ENCODE measurements at places on chromosomes 13 and 19.

DNA sequence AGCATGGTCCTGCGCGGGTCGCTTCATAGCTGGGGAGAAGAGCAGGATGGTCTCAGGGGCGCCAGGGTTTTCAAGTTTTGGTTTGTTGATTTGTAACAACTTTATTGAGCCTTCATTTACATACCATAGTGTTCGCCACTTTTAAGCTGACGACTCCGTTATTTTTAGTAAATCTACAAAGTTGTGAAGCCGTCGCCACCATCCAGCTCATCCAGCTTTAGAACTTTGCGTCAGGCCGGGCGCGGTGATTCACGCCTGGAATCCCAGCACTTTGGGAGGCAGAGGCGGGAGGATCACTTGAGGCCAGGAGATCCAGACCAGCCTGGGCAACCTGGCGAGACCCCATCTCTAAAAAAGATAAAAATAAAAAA, 404 bp downstream of the C19orf44 start:
- no peak for DNase-seq

DNA sequence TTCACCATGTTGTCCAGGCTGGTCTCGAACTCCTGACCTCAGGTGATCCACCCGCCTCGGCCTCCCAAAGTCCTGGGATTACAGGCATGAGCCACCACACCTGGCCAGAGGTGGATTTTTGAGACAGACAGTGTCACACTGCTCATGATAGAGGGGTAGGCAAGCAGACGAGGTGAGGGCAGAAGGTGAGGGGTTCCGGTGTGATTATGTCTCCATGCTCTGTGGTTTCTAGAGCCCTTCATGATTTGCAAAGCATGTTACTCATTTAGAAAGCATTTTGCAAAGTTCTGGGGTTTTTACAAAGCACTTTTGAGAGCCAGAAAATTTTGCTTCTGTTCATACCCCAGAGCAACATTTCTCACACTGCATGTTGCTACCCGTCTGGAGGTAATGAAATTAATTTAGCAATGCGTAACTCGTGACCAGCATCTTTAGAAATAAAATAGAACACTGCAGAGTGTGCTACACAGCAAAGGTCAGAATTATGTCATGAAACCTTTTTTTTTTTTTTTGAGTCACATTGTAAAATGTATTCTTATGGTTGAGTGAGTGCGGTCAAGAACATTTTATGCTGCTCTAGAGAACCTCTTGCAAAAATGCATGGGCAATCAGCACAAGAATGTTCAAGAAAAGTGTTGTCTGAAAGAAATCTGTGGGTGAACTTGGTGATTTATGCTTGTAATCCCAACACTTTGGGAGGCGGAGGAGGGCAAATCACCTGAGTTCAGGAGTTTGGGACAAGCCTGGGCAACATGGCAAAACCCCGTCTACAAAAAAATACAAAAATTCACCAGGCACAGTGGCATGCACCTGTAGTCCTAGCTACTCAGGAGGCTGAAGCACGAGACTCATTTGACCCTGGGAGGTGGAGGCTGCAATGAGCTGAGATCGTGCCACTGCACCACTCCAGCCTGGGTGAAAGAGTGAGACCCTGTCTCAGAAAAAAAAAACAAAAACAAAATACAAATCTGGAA, 58.0 kb downstream of the MAP4K1 start:
- no peak for DNase-seq

DNA sequence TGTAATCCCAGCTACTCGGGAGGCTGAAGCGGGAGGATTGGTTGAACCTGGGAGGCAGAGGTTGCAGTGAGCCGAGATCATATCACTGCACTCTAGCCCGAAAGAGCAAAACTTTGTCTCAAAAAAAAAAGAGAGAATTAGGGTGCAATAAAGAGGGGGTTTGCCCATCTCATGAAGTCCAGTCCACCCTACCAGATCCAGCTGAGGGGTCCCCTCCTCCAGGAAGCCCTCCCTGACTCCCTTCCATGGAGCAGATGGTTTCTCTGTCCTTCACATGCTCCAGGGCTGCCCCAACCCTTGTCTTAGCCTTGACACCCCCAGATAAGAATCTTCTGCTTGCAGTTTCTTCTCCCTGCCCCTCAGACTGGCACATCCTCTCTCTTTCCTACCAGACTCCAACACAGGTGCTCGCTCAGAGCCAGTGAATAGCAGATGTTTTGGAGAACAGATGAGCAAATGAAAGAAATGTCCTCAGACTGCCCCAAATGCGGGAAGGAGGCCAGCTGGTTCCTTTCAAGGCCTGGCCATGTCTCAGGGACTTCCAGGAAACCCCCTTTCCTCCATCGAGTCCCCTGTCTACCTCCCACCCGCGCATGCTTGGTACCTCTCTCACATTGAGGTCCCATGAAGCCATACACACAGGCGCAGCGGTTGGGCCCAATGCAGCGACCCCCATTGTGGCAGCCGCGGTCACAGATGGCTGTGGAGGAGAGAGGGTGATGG, 5.0 kb downstream of the FBN3 start:
- DNase-seq: no peak

DNA sequence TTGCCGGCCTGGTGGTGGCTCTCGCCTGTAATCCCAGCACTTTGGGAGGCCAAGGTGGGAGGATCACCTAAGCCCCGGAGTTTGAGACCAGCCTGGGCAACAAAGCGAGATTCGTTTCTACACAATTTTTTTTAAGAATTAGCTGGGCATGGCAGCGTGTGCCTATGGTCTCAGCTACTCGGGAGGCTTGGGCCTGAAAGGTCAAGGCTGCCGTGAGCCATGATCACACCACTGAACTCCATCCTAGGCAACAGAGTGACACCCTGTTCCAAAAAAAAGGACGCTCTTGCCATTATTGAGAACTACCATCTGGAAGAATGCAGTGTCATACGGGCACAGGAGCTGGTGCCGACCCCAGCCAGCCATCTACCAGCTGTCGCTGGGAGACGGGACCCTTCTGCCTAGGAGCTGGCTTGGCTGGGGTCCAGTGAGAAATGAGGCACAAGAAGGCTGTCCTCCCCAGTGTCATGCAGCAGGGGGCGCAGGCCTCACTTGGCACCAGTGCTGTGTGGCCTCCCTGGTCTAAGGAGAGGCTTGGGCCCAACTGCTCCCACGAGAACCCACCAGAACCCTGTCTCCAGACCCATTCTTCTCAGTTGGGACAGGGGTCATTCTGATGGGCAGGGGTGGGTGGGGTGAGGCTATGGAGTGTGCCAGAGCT, 12.2 kb upstream of the RELB start:
- DNase-seq: no peak

DNA sequence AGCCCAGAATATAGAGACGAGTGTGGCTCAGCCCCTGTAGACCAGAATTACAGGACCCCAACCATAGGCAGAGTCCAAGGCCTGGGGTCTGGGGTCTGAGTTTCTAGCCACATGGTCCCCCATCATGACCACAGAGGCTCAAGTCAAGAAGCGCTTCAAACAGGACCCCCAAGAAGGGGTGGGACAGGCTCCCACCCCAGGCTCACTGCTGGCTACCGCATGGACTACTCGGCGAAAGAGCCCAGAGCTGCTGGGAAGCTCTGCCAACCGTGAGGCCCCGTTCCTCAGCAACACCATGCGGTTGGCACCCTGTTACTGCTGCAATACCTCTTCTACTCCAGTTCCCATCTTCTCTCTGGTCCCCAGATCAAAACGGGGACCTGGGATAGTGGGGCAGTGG, 254.8 kb downstream of the TEX29 start:
- no peak for DNase-seq

DNA sequence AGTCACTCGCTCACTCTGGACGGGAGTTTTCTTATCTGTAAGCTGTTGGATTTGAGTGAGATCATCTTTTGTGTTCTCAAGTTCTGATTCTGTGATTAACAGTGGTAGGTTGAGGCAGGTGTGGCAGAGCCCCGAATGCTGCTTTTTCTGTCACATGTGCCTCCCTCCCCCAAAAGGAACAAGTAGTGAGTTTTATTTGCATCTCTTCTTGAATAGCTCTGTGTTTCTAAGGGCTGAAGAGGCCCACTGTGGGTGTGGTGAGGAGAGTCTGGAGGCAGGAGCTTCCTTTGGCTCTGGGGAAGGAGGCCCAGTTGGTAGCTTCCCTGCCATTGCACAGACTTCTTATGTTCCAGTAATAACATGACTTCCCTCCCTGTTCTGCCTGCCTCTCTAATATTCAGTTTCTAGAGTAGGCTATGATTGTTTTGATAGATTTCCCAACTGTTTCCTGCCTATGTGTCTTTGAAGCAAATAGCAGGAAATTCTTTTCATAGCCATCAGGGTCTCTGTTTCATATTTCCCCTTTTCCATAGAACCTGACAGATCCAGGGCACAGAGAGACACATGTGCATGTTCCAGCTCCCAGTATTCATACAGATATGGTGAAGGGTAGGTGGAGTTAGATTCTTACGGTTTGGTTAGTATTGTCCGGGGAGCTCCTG, 23.9 kb upstream of the CXCL17 start:
- DNase-seq: no peak

- DNase-seq: no peak
Observed at GRCh38 chr13:38042771-38043170, 173.2 kb upstream of the TRPC4 start.

DNA sequence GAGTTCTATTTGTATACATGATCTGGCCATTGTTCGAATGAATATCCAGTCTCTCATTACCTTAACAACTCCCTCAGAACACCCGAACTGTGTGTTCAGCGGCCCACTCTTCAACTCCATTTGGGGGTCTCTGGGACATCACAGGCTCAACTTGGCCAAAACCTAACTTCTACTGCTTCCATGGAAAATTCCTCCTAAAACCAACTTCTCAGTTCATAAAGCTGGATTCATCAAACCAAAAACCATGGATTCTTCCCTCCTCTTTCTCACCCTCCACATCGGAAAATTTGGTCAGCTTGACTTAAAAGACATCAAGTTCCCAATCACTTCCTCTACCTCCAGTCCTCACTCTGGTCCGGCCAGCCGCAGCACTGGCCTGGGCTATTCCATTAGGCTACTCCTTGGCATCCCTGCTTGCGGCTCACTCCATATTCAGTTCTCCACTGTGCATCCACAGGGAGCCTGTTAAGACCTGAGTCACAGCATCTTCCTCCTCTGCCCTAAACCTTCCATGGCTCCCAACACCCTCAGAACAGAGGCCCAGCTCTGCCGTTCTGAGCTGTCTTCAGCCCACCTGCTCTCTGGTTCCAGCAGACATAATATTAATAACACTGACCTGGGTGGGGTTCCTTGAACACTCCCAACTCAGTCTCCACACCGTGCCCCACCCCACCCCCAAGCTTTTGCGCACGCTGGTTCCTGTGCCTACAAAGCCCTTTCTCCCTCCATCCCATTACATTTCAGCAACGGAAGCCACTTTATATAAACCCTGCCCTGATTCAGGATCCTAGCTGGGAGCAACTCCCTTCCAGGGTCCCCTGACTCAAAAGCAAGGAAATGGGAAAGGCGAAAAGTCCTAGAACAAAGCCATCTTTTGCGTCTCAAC, 1.1 kb downstream of the ZNF792 start:
- DNase-seq: no peak

DNA sequence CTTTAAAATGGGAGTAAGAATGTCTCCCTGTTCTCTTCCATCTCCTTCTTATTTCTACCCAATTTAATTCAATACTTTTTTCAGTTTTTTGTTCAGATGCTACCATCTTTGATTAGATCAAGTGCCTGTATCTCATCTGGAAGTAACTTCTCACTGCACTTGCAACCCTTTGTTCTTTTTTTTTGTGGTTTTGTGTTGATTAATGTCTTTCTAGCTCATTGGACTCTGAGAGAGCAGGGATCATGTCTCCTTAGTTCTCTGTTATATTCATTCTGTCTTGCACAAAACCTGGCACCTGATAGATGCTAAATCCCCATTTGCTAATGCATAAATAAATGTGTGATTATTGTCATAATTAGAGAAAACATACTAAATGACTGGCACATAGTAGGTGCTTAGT, 834 bp upstream of the ITGBL1 start:
- no peak for DNase-seq

GRCh38 chr13:110706570-110707372, 855 bp upstream of the CARS2 start:
- DNase-seq: no peak

- no peak for DNase-seq
Observed at GRCh38 chr19:51120160-51120559, 4.5 kb upstream of the SIGLEC9 start.

- no peak for DNase-seq
Observed at GRCh38 chr13:75145927-75146326, 336.0 kb downstream of the TBC1D4 start.

GRCh38 chr19:30557212-30557611, 185.0 kb downstream of the ZNF536 start:
- DNase-seq: no peak

DNA sequence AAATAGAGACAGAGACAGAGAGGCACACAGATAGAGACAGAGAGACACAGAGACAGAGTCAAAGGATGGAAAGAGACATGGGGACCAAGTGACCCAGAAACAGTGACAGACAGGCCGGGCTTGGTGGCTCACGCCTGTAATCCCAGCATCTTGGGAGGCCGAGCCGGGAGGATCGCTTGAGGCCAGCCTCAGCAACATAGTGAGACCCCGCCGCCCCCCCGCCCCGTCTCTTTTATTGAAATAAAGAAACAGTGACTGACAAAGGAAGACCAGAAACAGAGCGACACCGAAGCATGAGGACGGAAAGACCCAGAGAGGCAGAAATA, 848 bp upstream of the NECTIN2 start:
- DNase-seq: no peak

- no peak for DNase-seq
Observed at GRCh38 chr19:9671655-9672054, 3.2 kb downstream of the ZNF562 start.
